ENCODE measurements at places on chromosomes 7 and 10.

- no peak for DNase-seq
Observed at GRCh38 chr7:55177589-55178261, 158.9 kb downstream of the EGFR start.

DNA sequence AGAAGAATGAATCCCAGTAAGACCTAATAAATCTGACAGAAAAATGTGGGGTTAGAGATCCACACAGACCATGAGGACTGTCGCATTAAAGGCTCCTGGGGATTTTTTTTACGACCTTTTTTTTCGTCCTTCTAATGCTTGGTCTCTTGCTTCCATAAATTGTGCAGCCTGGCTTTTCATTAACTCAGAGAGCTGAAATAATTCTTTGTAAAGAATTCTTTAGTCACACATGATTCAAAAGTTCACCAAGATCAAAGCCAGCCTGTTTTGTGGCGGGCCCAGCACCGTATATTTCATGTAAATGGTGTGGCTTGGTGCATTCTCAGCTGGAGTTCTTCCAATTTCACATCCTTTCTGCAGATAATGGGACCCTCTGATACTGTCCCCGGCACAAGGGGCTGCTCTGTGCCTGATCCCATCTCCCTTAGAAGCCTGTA, 206.6 kb upstream of the BMPER start:
- DNase-seq: no peak

DNA sequence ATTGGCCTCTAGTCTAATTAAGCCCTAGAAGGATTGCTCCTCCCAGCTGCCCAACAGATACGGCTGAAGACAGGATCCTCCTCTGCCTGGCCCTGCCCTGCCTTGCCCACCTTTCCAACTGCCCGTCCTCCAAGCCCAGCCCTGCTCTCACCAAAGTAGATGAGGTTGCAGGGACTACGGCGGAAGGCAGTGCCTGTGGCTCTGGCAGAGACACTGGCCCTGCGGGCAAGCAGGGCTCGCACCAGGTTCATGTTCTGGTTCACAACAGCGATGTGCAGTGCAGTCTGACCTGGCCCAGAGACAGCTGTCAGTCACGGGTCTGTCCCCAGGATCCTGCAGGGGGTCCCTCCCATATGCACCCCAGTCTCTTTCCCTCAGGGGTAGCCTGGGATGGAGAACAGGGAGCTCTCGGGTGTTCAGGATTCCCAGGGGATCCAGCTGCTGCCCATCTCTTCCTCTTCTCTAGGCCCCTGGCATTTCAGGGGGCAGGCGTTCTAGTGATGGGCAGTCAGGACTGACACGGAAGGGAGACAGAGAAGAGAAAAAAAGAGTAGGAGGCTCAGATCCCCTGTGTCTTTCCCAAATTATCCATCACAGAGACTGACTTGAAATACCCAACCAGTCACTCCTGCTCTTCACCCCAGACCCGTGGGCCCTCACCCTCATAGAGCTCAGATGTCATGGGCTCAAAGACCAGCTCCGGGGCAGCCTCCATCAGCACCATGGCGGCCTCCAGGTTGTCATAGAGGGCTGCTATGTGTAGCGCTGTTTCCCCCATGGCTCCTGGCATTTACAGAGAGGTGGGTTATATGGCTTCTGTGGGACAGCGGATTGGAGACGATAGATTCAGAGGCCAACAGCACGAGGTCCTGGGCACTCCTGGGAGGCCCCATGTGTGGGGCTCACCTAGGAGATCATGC, 8.3 kb downstream of the TRPV6 start:
- DNase-seq: no peak

- no peak for DNase-seq
Observed at GRCh38 chr10:93173967-93174845, 100.5 kb downstream of the CYP26A1 start.
